ENCODE measurements at places on chromosomes 11 and 22.
A peak's percentile ranks its signal among the peaks of the same experiment; 100 is the strongest.

GRCh38 chr11:86370922-86371594 lies 3.6 kb upstream of the CCDC81 start:
- no peak for DNase-seq

GRCh38 chr11:133720951-133721350 lies 124.4 kb downstream of the SPATA19 start:
- DNase-seq = no peak

DNA sequence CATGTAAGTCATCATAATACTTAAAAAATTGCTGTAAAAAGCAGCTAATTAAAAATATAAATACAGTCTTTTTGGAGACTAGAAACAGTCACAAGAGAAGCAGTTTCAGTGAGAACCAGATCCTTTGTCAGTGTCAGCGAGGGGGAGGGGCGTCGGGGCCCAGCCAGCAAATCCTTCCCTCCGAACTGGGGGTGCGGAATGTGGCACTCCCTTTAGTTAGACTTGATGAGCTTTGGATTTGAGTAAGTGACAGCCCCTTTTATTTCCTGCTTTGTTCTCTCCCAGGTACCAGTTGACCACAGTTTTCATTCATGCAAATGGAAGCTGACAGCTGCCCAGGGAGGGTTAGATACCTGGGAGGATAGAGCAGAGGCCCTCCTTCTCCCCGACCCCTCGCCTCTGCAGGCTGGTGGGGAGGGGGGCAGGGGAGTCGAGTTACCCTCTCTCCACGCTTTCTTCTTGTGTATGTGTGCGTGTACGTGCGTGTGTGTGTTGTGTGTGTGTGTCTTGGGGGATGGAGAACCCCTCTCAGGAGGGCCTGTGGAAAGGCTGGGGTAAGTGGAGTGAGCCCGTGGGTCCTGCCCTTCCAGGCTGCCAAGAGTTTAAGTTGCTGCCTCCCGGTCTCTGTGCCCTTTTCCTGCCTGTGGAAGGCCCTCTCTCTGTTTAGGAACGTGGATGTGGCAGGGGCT lies 38.3 kb downstream of the PTPRJ start:
- DNase-seq = no peak

GRCh38 chr11:31243706-31244105 lies 125.8 kb downstream of the DCDC1 start:
- no peak for DNase-seq

DNA sequence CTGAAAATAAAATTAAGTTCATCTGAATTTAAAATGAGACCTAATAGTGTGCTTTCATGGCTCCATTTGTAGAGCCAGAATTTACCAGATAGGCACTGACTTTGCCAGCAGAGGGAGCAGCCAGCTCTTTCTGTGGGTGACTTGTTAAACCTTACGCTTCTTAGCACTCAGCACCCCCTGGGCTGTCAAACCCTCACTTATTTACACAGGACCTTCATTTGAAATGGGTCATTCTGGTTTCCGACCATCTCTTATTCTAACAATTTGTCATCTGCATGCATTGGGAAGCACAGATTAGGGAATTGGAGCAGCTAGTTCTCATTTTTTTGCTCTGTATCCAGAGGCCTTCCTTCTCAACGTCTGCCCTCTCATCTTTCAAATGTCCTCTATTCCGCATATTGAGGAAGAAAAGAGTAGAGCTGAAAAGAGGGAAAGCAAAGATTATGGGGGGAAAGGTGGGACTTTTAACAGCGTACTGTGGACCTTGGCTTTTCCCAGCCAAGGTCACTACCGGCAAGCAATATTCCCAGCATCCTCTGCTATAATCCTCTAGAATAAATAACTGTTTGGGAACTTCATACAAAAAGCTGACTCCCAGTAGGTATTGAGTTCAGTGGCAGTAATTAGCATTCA lies 3.1 kb downstream of the ASRGL1 start:
- DNase-seq = no peak

DNA sequence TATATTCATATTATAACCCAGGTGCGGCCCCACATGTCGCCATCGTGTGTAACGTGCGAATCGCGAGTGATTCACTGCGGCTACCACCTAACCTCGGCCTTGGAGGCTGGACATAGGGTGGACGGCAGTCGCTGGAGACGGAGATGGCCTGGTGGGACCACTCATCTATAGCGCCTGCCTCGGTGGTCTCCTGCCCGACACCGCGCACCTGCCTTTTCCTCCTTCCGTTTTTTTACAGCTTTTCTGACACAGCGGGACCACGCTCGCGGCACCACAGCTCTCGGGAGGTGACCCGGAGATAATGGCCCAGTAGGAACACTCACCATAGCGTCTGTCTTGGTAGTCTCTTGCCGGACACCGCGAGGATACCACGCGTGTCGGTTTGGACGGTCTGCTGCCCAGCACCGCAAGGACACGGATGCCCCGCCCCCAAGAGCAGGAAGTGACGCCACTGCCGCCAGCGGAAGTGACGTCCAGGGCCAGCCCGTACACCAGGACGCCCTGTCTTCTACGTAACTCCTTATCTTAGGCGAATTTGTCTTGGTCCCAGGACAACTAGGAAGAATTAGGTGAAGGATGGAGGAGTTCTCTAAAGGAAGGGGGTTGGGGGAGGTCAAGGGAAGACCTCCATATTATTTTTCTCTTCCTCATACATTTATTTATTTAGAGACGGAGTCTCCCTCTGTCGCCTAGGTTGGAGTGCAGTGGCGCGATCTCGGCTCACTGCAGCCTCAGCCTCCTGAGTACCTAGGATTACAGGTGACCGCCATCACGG lies 6.4 kb downstream of the SNU13 start:
- peak; percentile 38 for DNase-seq

DNA sequence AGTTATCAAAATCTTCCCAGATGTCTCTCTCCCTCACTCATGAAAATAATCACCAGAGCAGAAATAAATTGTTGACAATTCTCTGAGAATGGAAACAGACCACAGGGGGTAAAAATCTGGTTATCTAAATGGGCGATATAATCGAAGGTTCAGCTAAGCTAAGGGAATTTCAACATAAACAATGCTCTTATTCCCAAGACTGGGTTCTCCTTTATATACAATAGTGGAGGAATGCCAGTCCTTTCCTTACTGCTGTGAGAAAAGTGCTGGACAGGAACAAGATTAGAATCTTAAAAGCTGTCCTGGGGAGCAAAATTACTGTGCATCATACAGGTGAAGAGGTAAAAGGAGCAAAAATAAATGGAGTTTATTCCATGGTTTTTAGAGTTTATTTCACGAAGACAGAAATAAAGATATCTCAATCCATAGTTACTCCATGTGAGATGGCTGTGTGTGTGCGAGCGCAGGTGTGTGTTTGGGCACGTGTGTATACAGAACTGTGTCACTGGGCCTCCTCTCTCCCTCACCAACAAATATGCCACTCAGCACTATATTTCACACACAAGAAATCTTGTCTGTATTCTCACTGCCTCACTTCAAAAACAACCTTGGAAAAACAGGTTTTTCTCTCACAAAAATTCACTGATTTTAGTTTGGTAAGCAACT lies 385.6 kb downstream of the DCDC1 start:
- no peak for DNase-seq

GRCh38 chr11:63791495-63792167 lies 21.6 kb upstream of the SPINDOC start:
- DNase-seq = no peak
